ENCODE measurements at places on chromosomes 7 and 10.

GRCh38 chr7:24574950-24575349 is 1.7 kb downstream of the PALS2 start:
- no peak for DNase-seq

GRCh38 chr10:75091146-75091545 is 20.3 kb upstream of the SAMD8 start:
- DNase-seq, result no peak

DNA sequence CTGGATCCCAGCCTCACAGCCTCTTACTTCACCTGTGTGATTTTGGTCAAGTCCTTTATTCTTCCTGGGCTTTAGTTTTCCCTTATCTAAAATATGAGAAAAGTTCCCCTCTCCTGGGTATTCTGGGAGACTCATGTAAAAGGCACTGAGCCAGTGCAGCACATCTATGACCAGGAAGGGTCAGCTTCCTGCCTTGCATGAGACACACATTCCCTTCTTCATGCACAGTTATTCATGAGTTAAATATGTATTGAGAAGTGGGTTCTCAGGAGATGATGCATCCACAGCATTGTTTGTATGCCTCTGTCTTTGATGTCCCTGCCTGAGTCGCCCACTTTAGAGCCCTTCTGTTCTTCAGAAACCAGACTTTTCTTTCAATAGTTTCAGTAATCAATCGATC is 33.3 kb downstream of the EGFR start:
- no peak for DNase-seq

DNA sequence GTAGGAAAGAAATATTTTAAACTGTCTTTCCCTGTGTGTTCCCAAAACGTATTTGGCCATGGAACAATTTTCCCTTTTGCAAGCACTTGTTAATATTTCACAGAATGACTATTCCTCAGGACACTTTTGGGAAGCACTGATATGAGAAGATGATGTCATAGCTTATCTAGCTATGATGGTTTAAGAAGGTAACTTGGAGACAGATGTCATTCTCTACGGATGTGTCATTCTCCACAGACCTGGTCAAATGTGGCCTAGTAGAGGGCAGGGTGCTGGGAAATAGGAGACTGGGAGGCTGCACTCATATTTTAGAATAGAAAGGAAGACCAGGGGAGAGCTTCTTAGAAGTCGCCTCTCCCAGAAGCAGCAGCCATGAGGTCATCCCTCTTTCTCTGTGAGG is 220.7 kb upstream of the GLI3 start:
- no peak for DNase-seq

GRCh38 chr7:1323178-1324027 is 90.7 kb downstream of the UNCX start:
- DNase-seq, result no peak

DNA sequence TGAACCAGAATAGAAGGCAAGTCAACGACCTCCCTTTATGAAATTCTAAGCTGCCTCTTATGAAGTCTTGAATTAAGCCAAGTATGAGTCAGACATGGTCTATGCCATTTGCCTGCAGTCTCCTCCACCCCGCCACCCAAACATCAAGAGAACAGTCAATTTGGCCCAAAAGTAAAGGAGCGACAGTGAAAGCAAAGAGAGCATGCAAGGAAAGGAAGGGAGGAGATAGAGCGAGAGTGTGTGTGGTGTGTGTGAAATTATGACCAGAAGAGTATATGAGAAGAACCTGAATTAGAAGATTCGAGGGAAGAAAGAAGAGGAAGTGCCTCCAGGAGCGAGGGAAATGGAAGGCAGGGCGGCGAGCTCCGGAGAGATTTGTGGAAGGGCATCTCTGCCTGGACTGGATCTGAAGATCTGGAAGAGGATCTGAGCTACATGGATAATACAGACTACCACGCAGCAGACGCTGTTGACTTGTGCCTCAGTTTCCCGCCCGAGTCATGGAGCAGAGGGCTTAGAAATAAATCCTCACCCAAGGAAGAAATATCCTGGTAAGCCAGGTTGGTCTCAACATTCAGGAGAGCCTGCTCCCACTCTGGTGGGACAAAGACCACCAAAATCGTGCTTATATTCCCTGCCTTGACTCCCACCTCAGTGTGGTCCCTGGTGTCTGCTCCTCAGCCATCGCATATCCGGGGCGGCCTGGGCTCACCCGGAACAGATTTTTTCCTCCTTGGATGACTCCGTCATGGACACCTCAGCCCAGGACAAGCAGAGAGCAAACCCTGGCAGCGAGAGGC is 459 bp downstream of the ZDHHC6 start:
- DNase-seq, result peak; percentile 12

GRCh38 chr10:28125701-28126100 is 126.8 kb upstream of the ODAD2 start:
- no peak for DNase-seq

Data from activated naive CD8-positive, alpha-beta T cell treated with anti-CD3 and anti-CD28 coated beads, Interleukin-2, amount 50 U/mL, for 24 hours (primary cell).